Upper lobe of right lung (tissue), 1 donor: ENCODE measurements at places on chromosomes 6 and 20.

- DNase-seq: no peak
Measured at GRCh38 chr6:27608916-27609883, 136.3 kb upstream of the ZNF184 start.

- no peak for DNase-seq
Measured at GRCh38 chr6:163539101-163539762, 124.7 kb downstream of the QKI start.

- no peak for DNase-seq
Measured at GRCh38 chr6:42989923-42990322, 5.6 kb downstream of the PPP2R5D start.

GRCh38 chr20:36645998-36646397, at the start of gene SLA2:
Gene SLA2, minus strand, starts transcription at chr20:36646196. Its CDS starts 4,861 bp downstream, at chr20:36641335.
- DNase-seq: peak; percentile 66

GRCh38 chr6:42251911-42252637, 34.4 kb upstream of the MRPS10 start:
- no peak for DNase-seq

- DNase-seq: no peak
Measured at GRCh38 chr6:158399040-158399700, 86.9 kb downstream of the TULP4 start.

- no peak for DNase-seq
Measured at GRCh38 chr6:1346101-1346500, 34.2 kb downstream of the FOXQ1 start.

DNA sequence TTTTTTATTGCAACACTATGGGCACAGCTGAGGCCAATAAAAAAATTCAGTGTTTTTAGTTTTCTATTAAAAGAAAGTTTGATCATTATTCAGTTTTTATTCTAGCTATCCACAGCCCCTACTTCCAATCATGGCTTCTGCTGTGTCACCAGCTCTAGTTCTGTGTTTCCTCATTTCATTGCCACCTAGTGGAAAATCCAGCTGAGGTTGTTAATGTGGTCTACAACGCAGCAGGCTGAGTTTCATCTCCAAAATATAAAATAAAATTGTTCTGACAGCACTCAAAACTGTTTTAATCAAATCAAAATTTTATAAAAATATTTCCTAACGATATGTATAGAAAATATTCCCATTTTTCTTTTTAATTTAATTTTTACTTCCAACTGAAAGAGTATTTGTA, 13.6 kb downstream of the COL9A1 start:
- DNase-seq: no peak

- DNase-seq: no peak
Measured at GRCh38 chr6:16432075-16433032, 194.0 kb downstream of the GMPR start.

DNA sequence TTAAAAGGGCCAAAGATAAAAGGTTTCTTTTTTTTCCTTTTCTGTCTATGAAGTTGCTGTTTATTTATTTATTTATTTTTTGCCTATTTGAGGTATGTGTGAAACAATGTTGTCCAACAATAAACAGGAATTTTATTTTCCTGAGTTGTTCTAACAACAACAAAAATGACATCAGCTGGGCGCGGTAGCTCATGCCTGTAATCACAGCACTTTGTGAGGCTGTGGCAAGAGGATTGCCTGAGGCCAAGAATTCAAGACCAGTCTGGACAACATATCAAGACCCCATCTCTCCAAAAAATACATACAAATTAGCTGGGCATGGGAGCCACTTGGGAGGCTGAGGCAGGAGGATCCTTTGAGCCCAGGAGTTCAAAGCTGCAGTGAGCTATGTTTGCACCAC, 44.1 kb downstream of the MGME1 start:
- DNase-seq: no peak

GRCh38 chr20:51811042-51811355, 8.7 kb upstream of the SALL4 start:
- no peak for DNase-seq

GRCh38 chr20:62448038-62448437, 20.7 kb upstream of the RBBP8NL start:
- no peak for DNase-seq

- DNase-seq: no peak
Measured at GRCh38 chr6:12260458-12261093, 29.6 kb upstream of the EDN1 start.

- no peak for DNase-seq
Measured at GRCh38 chr6:132198896-132199295, 202.4 kb downstream of the MOXD1 start.

DNA sequence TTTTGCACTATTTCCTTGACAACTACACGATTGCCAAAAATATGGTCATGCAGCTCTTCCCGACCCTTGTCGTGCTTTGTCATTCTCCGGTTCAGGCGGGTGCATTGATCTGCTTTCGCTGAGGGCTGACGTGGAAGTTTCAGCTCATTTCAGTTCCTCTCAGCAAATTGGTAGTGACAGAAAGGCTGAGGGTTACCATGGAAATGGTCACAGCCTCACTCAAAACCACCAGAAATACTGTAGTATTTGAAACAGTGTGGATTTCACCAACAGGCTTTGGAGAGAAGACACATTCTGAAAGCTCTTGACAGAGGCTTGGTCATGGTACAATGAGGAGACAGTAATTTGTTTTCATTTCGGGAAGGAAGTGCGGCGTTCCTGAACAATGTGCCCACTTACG, 99.7 kb upstream of the EXOC2 start:
- no peak for DNase-seq

DNA sequence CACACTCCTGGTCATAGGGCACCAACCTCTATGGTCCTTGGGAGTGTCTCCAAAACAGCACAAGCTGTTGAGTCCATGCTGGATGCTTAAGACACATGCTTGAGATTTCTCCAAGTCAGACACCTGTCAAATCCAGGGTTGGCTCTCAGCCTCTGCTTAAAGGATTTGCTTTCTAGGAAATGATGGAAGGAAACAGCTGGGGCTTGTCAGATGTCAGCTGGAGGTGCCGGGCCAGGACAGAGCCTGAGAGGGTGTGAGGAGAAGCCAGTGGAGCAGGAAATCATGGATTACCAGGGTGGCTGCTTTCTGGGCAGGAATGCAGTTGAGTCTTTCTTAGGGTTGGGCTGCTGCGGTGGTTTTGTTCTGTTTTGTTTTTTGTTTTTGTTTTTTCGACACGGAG, 83.0 kb upstream of the FAM184A start:
- DNase-seq: no peak

GRCh38 chr6:164924674-164925073, 384.7 kb downstream of the C6orf118 start:
- DNase-seq: no peak

GRCh38 chr6:49849213-49849907, 17.0 kb downstream of the CRISP1 start:
- no peak for DNase-seq
